Purkinje cell (primary cell): ENCODE measurements at places on chromosomes 11 and 22. TPM values are rescaled to one million over a fixed set of nuclear protein-coding genes. Genes with fewer than 3 reads are reported as not detected.

Gene TSGA10IP
- polyA plus RNA-seq, result 0.73 TPM in 1 of 2 replicates, not detected in the other

Gene CCDC117
- polyA plus RNA-seq, result 5.0 and 8.6 TPM in 2 replicates

Gene GATD1
- polyA plus RNA-seq, result 1.9 and 5.7 TPM in 2 replicates

Gene GP1BB
- polyA plus RNA-seq, result 2.4 and 2.9 TPM in 2 replicates

Gene CCDC73
- polyA plus RNA-seq, result 0.40 and 0.91 TPM in 2 replicates

Gene OR52H1
- not detected in 2 replicates for polyA plus RNA-seq

Gene CNTF
- not detected in 2 replicates for polyA plus RNA-seq

Gene DGAT2
- polyA plus RNA-seq, result 3.7 and 4.8 TPM in 2 replicates

Gene SOX6
- polyA plus RNA-seq, result 7.7 and 20.2 TPM in 2 replicates

Gene TRIM3
- polyA plus RNA-seq, result 5.8 and 8.1 TPM in 2 replicates

Gene PARVA
- polyA plus RNA-seq, result 11.5 and 14.0 TPM in 2 replicates

Gene KDELR3
- polyA plus RNA-seq, result 0.45 and 0.77 TPM in 2 replicates

Gene RFPL3
- not detected in 2 replicates for polyA plus RNA-seq

Gene BTG4
- polyA plus RNA-seq, result not detected in 2 replicates

Gene CNGA4
- not detected in 2 replicates for polyA plus RNA-seq

Gene TRPC6
- 0.07 TPM in 1 of 2 replicates, not detected in the other for polyA plus RNA-seq

Gene OR51I1
- polyA plus RNA-seq, result not detected in 2 replicates

Gene VSIG10L2
- polyA plus RNA-seq, result not detected in 2 replicates

Gene UPK3A
- not detected in 2 replicates for polyA plus RNA-seq

Gene OTOG
- polyA plus RNA-seq, result not detected in 2 replicates

Gene BIK
- polyA plus RNA-seq, result not detected in 2 replicates

Gene C11orf86
- polyA plus RNA-seq, result not detected in 2 replicates

Gene OR10G7
- not detected in 2 replicates for polyA plus RNA-seq

Gene UPB1
- polyA plus RNA-seq, result not detected in 2 replicates

Gene HBB
- polyA plus RNA-seq, result 105 and 131 TPM in 2 replicates

Gene TMEM191C
- 1.7 and 4.4 TPM in 2 replicates for polyA plus RNA-seq

Gene ADAMTS15
- polyA plus RNA-seq, result 0.07 TPM in 1 of 2 replicates, not detected in the other

Gene ELMOD1
- 495 and 614 TPM in 2 replicates for polyA plus RNA-seq

Gene RELA
- 2.3 and 3.0 TPM in 2 replicates for polyA plus RNA-seq

Gene ZNF280B
- 8.8 and 8.9 TPM in 2 replicates for polyA plus RNA-seq

Gene RIMBP3B
- 0.07 and 0.15 TPM in 2 replicates for polyA plus RNA-seq

Gene POLD3
- 14.5 and 18.5 TPM in 2 replicates for polyA plus RNA-seq

Gene TMEM132A
- polyA plus RNA-seq, result 44.5 and 82.8 TPM in 2 replicates

Gene OR52N4
- polyA plus RNA-seq, result not detected in 2 replicates

Gene CFAP68
- polyA plus RNA-seq, result 211 and 275 TPM in 2 replicates

Gene SERPING1
- polyA plus RNA-seq, result 9.1 and 24.1 TPM in 2 replicates

Gene BAIAP2L2
- polyA plus RNA-seq, result not detected in 2 replicates

Gene F2
- polyA plus RNA-seq, result not detected in 2 replicates

Gene DEFB131B
- not detected in 2 replicates for polyA plus RNA-seq

Gene LRRC10B
- polyA plus RNA-seq, result not detected in 2 replicates

Gene CD6
- polyA plus RNA-seq, result not detected in 2 replicates
